ENCODE measurements at places on chromosomes 1 and 21.

DNA sequence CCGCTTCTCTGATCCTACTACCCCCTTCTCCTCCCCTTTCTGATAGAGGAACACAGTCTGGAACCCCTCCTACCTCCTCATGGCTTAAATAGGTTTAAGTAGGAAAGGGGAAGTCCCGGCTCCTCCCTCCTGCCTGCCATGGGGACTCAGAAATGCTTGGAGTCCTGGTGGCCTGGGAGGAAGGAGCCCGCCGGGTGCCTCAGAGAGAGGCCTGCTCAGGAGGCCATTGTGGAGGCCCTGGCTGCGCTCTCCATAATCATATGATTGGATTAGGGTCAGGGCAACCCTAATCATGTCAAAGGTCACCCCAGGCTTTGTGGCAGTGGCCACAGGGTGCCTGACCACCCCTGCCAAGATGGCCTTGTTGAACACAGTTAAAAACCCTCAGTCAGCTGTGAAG, 29.0 kb downstream of the WNT3A start:
- no peak for DNase-seq

DNA sequence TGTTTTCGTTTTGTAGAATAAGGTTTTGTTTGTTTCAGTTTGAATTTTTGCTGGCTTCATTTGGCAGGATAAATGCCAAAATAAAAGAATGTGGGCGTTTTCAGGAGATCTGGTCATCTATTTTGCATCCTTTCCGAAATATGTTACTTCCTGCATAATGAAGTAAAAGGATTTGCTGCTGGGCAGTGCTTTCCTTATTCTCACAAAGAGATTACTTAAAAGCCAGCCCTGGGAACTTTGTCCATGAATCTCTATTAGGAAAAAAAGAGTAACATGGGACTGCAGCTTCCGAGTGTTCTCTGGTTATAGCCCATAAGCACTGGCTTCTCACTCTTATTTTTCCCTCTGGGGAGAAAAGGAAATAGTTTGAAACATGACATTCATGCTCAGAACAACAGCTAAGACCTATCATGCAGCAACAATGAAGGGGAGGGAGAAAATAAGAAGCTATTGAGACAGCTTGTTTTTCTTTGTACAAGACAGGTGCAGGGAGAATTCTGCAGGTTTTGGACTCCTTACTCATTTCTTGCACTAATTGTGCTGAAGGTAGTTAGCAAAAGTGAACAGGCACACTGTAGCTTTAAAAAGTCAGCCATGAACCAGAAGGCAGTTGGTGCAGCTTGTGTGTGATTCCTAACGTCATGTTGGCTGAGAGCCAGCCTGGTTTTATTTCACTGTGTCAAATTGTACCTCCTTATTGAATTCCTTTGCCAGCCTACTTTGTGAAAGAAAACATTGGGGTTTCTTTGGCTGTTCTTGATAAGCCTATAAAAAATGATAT, at the start of gene SAMD13:
SAMD13 (plus strand) TSS at position 705 of the 781 bp plus-strand sequence. CDS start 1,527 bp downstream, outside the sequence.
- no peak for DNase-seq

GRCh38 chr1:99860703-99861102, 10.5 kb downstream of the AGL start:
- DNase-seq = no peak

GRCh38 chr21:17440969-17441368, 71.9 kb upstream of the CXADR start:
- DNase-seq = no peak

DNA sequence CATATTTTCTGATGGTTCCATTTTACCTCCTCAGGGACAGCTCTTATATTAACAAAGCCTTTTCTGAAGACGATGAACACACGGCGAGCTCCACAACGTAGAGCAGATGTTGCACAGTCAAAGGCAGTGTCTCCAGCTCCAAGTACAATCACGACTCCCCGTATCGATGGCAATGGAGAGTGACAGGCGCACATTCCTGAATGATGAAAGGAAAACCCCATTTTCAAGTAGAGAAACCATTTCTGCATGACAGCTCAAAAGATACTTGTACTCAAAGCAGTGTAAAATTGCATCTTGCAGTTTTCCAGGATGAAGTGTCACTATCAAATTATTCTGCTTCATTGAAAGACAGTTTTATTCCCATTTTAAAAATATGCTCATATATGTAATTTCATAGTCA, 327.6 kb downstream of the DPYD start:
- DNase-seq = no peak

DNA sequence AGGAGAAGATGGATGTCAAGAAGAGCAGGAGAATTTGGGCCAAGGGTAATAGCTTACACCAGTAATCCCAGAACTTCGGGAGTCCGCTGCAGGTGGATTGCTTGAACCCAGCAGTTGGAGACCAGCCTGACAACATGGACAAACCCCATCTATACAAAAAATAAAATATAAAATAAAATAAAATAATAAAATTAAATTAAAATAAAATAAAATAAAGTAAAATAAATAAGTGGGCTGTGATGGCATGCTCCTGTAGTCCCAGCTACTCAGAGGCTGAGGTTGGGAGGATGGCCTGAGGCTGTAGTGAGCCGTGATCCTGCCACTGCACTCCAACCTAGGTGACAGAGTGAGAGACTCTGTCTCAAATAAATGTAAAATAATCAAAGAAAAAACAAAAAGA, 1946.7 kb downstream of the MRPL39 start:
- DNase-seq = no peak

GRCh38 chr1:68363339-68363738, 86.4 kb downstream of the RPE65 start:
- no peak for DNase-seq

DNA sequence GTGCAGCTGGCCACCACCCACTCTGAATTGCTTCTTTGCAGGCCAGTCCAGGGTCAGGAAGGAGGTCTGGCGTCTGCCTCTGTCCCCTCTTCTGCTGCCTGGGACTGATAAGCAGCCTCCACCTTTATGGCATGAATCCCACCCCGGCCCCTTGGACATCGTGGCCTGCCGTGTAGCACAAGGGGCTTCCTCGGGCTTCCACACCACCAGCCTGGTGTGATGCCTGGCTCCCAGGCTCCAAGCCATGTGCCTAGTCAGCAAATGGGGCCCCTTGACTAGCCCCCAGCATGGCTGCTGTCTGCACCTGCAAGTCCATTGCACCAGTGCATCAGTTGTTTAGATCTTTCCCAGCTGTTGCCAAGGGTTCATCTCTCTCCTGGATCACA, 9.9 kb upstream of the ARF1 start:
- no peak for DNase-seq

- DNase-seq = no peak
These were observed 98.6 kb downstream of the ENAH start for GRCh38 chr1:225554216-225554812.

DNA sequence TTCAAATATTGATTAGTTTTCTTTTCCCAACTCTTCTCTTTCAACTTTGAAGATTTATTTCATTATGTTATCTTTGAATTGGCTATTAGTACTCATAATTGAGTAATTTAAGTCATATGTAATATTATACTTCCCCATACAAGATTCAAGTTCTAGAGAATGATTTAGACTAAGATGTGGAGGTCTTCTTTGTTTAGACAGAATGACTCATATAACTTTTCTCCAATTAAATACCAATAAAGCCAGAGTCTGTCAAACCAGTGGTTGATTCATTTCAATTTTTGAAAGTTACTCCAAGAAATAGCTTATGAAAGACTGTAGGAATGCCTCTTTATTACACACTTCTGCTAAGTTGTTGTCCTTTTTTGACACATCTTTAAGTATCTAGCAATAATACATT, 115.8 kb upstream of the SLC35F3 start:
- no peak for DNase-seq

DNA sequence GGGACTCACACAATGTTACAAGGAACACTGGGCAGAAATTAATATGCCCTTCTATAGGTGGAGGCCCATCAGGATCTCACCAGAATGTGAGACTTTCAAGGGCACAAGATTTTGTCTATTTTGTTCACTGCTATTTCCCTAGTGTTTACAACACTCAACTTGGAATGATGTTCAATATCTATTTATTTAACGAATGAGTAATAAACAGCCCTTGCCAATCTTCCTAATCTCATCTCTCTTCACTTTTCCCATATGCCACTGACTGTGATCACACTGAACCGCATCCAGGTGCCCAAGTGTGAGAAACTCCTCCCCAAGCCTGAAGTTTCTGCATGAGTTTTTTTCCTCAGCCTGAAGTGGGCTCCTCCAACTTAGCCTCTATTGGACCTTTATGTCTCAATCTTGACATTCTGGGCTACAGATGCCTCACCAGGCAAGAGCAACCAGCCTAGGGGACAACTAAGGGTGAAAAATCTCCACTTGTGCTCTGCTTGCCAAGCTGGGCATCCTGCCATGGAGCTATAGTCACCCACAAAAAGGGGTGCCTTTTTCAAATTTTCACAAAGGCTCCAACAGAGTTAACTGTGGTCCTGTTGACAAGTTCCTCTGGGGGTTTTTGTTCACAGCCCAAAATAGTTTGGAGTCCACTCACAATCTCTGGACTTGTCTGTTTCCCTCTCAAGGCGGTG, 105.6 kb downstream of the PLPP3 start:
- no peak for DNase-seq

GRCh38 chr1:15022048-15022447, 131.5 kb upstream of the TMEM51 start:
- DNase-seq = no peak

GRCh38 chr1:202069662-202070061, 53.1 kb upstream of the GPR37L1 start:
- DNase-seq = no peak

DNA sequence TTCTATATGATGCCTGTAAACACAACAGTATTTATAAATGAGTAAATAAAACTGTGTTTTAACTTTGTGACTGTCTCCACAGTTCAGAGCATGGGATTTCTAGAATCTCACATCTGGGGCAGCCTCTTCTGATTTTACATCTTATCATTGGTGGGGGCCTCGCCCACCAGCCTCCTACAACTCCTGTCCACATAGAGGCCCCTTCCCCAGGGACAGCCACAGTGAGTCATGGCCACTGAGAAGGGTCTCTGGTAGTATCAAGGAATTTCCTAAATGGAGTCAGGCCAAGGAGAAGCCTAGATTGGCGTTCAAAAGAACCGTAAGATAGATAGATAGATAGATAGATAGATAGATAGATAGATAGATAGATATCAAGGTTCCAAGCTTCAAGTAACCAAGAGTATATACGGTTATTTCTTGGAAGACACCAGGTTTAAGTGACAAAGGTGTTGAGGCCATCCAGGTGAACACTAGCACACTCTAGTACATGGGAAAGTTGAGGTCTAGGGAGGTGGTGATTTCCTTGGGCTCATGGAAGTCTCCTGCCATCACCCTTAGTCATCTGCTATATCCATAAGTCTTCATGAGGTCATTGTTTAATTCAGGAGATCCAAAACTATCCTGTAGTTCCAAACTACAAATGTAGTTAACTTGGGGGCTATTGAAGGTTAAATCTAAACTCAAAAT, 121.6 kb downstream of the SYT2 start:
- no peak for DNase-seq

GRCh38 chr1:228265167-228265566, 57.3 kb downstream of the OBSCN start:
- no peak for DNase-seq

GRCh38 chr1:78224246-78224785, 178.6 kb downstream of the GIPC2 start:
- no peak for DNase-seq

- DNase-seq = no peak
These were observed 120.1 kb upstream of the CAMK1G start for GRCh38 chr1:209463441-209463840.

GRCh38 chr1:151967091-151967490, 26.6 kb downstream of the S100A10 start:
- no peak for DNase-seq

DNA sequence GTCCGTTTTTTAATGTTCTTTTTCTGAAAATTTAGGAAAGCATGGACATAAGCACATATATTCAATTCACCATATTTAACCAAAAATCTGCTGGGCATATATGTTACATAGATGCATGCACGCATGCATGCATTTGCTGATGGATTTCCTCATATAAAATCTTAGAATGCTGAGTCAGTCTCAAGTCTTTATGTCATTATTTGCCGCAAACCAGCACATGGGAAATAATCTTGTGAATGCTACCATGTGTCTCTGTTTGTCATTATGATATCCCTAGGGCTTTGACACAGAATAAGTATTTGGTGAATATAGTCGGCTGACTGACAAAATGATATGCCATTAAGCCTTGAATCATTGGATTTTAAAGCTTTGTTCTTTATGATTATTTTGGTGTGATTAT, 776.5 kb downstream of the KCNT2 start:
- no peak for DNase-seq

DNA sequence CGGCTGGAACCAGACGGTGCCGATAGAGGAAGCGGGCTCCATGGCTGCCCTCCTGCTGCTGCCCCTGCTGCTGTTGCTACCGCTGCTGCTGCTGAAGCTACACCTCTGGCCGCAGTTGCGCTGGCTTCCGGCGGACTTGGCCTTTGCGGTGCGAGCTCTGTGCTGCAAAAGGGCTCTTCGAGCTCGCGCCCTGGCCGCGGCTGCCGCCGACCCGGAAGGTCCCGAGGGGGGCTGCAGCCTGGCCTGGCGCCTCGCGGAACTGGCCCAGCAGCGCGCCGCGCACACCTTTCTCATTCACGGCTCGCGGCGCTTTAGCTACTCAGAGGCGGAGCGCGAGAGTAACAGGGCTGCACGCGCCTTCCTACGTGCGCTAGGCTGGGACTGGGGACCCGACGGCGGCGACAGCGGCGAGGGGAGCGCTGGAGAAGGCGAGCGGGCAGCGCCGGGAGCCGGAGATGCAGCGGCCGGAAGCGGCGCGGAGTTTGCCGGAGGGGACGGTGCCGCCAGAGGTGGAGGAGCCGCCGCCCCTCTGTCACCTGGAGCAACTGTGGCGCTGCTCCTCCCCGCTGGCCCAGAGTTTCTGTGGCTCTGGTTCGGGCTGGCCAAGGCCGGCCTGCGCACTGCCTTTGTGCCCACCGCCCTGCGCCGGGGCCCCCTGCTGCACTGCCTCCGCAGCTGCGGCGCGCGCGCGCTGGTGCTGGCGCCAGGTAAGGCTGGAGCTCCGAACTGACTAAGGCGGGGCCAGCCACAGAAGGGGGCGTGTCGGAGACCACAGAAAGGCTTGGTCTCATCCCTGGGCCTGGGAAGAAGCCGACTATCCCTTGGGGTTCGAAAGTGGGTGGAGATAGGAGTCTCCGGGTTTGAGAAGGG, 486 bp downstream of the SLC27A3 start:
- DNase-seq = peak; percentile 46

GRCh38 chr1:232416026-232416568, 213.8 kb downstream of the SIPA1L2 start:
- DNase-seq = no peak

DNA sequence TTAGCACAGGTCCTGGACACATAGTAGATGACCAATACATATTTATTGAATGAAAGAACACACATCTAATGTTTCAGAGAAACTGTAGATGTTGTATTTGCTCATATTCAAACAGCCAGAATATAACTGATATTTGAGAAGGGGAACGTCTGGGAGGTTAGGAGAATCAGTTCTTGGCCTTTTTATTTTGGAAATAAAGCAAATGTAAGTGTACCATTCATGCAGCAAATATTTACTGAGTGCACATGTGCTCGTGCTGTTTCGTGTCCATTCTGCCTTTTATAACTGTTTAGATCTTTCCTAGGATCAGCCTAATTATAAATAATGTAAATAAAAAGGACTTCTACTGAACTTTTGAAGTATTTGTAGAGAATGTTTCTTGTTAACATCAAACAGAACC, 103.8 kb downstream of the GREM2 start:
- DNase-seq = no peak

- no peak for DNase-seq
These were observed 5.6 kb downstream of the SH3BGRL3 start for GRCh38 chr1:26285366-26286063.

- DNase-seq = no peak
These were observed 19.3 kb downstream of the DHCR24 start for GRCh38 chr1:54867717-54868057.

Measured in activated CD4-positive, alpha-beta T cell treated with anti-CD3 and anti-CD28 coated beads for 1 hour (primary cell).